ENCODE measurements at places on chromosomes 16 and 17.
A peak's percentile ranks its signal among the peaks of the same experiment; 100 is the strongest.

DNA sequence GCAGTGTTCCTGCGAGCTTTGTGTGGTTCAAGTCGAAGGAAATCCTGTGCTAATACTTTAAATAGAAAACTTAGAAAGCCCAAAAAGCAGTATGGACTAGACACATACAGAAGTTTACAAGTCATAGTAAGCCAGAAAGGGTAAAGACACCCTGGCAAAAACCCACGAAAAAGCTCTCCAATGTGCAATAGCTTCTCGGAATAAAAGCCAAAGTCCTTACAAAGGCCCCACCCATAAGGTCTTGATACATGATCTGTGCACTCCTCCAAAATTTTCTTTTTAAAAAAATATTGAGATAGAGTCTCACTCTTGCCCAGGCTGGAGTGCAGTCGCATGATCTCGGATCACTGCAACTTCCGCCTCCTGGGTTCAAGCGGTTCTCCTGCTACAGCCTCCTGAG lies 10.3 kb downstream of the C16orf86 start:
- DNase-seq: no peak

DNA sequence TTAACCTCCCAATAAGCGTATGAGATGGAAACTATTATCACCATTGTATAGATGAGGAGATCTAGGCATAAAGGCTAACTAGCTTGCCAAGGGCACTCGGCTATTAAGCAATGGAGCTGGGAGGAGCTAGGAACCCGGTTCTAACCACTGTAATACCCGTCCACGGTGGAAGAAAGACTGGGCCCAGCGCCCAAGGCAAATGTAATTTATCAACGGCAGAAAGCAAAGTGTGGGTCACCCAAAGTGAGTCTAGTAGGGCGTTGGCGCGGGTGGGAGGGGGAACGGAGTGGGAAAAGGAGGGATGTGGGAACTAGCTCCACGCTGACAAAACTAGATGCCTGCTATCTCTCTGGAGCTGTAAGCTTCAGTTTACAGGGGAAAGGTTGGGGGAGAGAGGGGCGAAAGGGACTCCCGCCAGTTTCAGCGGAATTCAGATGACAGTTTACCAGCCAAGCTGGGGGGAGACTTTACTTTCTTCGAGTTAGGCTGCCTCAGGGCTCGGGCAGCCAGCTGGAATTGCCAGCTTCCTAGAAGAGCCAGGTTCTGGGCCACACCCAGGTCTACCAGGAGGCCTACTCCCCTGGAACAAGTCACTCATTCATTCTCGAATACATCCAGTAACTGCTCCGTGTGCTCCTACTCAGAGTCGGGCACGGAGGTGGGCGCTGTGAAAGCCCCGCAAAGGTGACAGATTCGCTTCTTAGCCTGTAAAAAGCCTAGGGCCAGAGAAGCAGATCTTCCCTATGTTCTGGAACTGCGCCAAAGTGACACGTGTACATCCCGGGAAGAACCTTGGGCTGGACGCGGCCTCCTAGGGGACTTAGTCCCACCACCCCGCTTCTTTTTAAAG lies 837 bp downstream of the LRRC59 start:
- DNase-seq: peak; percentile 32

DNA sequence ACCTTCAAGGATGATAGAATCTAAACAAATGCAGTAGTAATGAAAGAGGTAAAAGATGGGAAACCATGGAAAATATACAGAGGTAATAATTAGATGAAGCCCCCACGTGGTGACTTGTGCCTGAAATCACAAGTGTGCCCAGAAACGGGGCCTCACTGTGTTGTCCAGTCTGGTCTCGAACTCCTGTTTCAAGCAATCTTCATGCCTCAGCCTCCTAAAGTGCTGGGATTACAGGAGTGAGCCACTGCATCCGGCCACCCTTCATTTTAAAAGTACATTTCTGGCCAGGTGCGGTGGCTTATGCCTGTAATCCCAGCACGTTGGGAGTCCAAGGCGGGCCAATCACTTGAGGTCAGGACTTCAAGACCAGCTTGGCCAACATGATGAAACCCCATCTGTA lies 14.2 kb upstream of the PRR14 start:
- DNase-seq: no peak

DNA sequence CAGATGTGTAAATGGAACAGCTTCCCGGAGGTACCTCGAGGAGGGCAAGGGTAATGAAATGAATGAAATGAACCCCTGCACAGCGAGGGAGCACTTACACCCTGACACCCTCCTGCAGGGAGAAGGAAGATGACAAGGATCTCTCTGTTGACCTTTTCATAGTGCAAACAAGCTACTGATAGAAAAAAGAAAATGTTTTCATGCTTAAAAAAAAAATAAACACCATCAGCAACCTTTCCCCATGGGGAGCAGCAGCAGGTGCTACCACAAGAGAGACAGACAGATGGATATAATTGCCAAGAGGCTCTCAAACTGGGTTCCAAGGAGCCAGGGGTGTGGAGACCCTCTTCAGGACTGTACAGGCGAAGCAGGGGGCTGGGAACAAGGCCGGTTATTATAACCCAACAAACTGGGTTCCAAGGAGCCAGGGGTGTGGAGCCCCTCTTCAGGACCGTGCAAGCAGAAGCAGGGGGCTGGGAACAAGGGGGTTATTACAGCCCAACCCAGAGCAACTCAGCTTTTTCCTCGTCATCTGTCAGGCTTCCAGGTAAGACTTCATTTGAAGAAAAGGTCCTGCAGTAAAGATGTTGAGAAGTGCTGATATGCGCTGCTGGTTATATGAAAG lies 718 bp upstream of the RPH3AL start:
- no peak for DNase-seq

GRCh38 chr17:4463818-4464476 lies 30.2 kb downstream of the SPNS3 start:
- DNase-seq: no peak

GRCh38 chr17:40260528-40260927 lies 27.2 kb upstream of the CDC6 start:
- no peak for DNase-seq

- DNase-seq: no peak
Measured at GRCh38 chr16:25747160-25747758, 55.5 kb downstream of the HS3ST4 start.

GRCh38 chr17:51118330-51119195 lies 2.1 kb downstream of the SPAG9 start:
- no peak for DNase-seq

- no peak for DNase-seq
Measured at GRCh38 chr17:20313891-20314290, 153.4 kb downstream of the LGALS9B start.

DNA sequence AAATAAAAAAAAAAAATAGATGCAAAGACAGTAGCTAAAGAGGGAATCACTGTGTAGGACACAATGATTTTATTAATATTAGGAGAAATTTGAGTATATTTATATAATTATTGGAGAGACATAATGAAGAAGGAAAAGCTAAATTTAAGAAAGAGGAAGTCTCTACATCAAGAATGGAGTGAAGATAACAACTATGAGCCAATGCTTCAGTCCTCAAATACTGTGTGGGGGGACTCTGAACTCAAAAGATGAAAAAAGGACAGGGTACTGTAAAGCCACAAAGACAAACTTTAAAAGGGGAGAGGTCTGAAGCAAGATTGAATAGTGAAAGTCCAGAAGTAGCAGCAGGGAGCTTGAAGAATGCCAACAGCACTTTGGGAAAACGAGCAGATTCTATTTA lies 44.7 kb downstream of the SKAP1 start:
- DNase-seq: no peak

DNA sequence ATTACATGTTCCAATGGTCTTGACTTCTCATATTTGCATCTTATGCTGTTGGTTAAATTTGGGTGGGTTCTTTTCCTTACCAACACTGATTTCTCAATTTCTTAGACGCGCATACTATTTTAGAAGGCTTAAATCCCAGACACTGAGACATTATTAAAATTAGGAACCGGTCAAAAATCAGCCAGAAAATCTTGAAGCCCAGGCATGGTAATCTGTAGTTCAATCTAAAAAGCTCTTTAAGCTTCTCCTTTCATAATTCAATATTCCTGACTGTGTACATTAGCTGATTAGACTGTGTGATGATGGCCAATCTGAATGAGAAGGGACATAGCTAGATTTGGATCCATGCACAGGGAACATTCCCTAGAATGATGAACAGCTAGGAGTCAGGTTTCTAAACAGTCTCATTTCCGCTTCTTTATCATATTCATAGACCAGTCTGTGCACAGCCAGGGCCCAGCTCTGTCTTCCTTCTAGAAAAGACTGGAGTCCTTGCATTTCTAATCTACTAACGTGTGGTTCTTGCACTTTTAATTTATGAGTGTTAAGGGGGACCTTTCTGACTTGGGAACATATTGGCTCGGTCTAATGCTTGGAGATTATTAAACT lies 189.3 kb downstream of the AATF start:
- DNase-seq: no peak

DNA sequence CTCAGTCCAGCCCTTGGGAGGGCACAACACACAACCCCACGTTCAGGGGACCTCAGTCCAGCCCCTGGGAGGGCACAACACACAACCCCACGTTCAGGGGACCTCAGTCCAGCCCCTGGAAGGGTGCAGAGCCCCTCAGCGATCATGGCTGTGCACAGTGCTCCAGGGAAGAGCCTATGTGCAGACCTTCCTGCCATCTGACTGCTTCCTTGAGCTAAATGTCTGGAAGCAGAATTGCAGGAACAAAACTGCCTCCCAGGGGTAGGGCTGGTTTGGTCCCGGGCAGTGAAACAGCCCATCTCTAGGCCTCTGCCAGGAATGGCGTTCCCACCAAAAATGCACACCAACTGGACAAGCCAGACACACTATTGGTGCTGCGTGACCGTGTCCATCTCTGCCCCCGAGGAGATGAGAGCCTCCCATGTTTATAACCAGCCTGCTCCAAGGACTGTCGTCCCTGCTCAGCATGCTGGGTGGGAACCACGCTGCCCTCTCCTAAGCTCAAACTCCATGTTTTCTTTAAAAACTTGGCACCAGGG lies 44.0 kb downstream of the ZNF276 start:
- DNase-seq: no peak

DNA sequence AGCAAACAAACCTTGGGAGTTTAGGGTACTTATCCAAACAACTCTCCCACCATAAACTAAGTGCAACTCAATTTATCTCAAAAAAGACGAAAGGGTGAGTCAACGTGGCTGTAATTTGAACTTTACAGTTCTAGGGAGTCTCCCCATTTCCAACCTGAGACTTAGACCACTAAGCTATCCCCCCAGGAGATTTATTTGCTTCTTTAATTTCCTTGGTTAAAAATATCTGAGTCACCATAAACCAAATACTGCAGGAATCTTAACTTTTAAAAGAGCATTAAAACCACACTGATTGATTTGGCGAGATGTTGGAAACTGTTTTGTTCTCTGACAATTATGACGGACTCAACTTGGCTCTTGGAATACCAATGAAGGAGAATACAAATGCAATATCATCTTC lies 299.3 kb upstream of the SOX9 start:
- DNase-seq: no peak

DNA sequence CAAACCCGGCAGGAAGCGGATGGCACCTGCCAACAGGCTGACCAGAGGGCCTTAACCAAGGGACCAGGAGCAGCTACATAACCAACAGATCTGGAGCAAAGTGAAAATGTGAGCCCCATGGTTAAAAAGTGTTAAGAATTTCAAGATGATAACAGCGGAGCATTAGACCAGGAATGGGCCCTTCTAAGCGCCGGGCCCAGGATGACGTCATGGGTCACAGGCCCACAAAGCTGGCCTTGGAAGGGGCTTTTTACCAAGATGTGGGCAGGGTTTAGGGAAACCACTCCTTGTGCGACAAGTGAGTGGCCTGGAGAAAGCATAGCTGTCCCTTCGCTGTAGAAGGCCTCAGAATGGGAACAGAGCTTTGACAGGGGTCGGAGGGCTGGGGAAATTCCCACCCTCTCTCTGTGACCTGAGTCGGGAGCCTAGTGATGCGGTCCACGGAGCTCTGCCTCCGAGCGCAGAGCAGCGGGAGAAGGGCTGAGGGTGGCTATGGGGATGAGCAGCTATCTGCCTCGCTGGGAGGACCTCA lies 84.4 kb upstream of the RPL38 start:
- DNase-seq: no peak

DNA sequence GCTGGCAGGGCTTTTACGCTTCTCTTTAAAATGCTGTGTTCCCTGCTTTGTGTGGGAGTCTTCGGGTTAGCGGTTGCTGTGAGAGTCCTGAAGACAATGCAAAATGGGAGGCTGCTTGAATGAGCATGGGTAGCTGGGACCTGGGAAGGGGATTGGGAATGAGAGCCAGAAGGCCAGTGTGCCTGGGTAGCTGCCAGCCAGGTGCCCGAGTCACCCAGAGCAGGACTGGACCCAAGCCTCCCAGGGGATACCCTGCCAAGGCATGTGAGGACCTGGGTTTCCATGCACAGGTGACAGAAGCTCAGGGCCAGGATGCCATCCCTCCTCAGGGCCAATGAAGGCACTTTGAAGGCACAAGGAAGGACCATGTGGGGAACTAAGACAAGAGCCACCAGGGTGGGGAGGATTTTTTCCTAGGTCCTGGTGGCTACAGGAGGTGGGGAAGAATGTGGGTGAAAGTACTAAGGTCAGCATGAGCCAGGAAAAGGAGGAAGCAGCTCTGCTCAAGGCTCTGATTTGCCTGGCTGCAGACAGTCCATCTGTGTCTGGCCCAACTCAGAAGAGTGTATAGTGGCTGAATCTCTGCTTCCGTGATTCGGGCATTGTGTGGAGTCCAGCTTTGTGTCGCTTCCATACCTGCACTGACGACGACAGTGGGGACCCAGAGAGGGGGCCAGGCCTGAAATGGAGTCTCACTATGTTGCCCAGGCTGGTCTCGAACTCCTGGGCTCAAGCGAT lies 20.5 kb downstream of the TMEM94 start:
- DNase-seq: no peak

DNA sequence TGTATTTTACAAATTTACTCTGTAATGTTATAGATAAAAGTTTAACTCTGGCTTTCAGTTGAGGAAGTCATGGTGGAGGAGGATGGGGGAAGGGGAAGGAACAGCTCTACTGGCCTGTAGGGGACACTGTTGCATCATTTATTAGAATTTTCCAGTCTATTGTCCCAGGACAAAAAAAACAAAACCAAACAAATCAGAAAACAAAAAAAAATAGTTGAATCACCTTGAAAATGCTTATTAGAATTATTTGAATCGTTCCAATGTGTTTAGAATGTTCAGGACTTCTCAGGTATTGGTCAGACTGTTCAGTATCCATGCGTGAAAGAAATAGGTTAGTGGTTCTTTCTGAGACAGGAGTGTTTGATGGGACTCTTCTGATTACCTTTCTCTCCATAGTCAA lies 242.0 kb downstream of the FTO start:
- peak; percentile 31 for DNase-seq

DNA sequence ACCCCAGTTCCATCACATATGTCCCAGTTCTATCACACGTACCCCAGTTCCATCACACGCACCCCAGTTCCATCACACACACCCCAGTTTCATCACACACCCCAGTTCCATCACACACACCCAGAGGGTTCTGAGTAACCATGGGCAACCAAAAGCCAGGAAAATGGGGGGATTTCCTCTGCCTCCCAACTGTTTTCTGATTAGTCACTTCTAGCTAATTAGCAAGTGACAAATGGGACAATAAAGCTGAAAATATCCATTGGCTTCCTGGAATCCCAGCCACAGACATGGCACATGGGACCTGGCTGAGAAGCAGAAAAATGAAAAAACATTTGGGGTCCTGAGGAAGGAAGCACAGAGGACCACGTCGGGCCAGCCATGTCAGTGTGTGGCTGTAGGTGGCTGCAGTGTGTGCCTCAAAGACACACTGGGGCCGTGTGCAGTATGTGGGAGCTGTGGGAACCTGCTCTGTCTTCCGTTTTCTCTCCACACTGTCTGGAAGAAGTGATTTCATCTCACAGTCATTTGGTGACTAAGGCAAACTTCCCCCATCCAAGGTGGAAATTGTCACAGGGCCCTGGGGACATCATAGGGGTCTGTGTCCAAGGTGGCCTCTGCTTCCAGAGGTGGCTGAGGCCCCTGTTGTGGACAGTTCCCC lies 106.7 kb downstream of the CMIP start:
- DNase-seq: no peak

GRCh38 chr16:54787045-54787444 lies 143.6 kb upstream of the IRX5 start:
- no peak for DNase-seq

All from fibroblast of the conjunctiva (primary cell).